ENCODE measurements at places on chromosomes 3 and 15.

DNA sequence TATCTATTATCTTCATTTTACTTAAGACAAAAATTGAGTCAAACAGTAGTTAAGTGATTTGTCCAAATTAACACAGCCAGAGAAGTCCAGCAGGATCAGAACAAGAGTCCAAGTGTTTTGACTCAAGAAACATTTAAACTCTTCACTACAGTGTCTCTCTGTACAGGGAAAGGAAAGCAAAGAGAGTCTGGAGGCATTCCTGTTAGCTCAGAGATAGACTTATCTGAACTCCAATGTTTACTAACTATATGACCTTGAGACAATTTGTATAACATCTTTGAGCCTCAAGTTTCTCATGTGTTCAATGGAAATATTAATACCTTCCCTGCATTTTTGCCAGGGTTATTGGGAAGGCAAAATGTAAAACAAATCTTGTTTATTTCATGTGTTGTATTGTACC, 849.1 kb downstream of the DIPK2A start:
- DNase-seq, result no peak

DNA sequence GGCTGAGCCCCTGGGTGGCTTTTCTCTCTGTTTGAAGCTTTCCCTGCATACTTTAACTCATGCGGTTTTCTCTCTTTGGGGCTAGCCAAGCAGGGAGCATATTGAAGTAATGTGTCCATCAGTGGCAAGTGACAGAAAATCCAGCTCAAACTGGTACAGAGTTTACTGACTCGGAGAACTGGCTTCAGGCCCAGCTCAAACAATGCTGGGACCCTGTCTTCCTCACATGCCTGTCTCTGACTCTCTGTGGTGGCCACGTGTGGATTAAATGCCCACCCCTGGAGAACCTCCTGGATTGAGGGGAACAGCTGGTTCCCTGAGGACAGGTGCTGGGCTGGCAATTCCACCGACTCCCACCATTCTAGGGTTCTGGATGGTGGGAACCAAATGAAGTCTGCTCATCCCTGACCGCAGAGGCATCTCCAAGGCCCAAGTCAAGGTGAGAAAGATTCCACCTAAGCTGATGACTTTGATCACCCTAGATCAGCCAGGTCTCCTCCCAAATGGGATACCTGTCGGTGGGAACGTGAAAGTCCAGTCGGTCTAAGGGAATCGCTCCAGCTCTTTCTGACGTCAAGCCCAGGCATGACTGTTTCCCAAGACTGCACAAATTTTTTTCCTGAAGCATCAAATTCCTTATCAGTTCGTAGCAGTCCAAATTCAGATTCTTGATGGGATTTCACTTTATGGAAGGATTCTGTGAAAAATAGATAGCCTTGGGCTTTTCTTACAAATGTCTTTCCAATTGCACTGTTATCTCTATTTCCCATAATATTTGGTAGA, 16.3 kb upstream of the HDAC11 start:
- no peak for DNase-seq

DNA sequence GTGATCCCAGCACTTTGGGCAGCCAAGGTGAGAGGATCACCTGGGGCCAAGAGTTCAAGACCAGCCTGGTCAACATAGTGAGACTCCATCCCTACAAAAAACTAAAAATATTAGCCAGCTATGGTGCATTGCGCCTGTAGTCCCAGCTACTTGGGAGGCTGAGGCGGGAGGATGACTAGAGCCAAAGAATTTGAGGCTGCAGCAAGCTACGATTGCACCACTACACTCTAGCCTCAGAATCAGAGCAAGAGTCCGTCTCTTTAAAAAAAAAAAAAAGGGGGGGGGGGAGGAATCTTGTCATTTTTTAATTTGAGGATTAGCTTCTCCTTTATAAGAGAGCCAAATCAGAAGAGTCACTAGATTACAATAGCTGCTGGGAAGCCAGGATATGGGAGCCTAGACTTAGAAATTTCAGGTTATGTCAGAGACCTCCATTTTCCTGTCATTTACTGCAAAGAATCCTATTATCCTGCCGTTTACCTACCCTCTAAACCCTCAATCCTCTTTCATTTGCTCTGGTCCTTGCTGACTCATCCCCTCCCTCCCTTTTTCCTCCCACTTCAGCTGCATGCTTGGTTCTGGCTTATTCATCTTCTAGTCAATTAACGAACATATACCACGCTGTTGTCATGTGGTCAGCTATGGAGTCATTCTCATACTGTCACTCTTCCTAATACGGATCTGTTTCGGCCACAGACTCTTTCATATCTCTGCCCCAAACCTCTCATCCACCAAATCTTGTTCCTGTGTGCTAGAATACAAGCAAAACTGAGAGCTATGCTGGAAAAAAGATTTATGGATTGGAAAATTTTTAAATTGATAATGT, 83.8 kb upstream of the PPIB start:
- DNase-seq, result peak; percentile 38

- no peak for DNase-seq
Measured at GRCh38 chr15:78047761-78048627, 29.5 kb downstream of the TBC1D2B start.

GRCh38 chr15:83206526-83207008, 1.1 kb downstream of the HDGFL3 start:
- no peak for DNase-seq

- peak; percentile 80 for DNase-seq
Measured at GRCh38 chr3:190862209-190863118, at the start of gene GMNC. GMNC (minus strand) TSS chr3:190862694; CDS start chr3:190862615, 79 bp downstream.

- no peak for DNase-seq
Measured at GRCh38 chr3:167198949-167199600, 181.0 kb downstream of the ZBBX start.

DNA sequence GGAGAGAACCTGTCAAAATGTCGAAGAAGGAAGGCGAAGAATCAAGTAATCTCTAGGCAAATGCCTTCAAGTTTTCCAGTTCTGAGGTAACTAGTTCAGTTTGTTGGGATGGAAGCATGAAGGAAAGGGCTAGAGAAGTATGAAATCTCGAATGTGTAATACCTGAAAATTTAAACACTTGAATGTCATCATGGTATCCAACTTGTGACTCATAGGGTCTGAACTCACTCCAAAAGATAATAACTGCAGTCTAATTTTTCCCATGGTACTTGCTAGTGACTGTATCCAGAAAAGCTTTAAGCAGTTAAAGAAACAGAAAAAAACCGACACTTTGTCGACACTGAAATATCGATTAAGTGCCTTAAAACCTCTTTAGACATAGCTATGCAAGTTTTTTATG, 102.9 kb upstream of the CHRM5 start:
- peak; percentile 25 for DNase-seq

DNA sequence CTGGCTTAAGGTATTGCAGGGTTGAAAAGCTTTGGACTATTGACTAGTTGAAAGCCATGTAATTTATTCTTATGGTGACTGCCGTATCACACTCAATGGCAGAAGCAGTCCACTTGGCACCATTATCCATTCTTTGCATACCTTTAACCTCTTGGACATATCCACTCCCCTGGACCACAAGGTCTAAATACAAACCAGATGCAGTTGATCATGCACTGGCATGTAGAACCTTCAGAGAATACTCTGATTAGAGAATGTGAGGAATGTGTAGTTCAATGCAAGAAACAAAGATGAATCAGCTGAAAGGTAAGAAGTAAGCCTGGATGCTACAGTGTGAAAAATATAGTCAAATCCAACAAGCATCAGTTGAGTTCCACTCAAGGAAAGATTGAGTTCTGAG, 93.1 kb downstream of the FRMD5 start:
- peak; percentile 44 for DNase-seq

DNA sequence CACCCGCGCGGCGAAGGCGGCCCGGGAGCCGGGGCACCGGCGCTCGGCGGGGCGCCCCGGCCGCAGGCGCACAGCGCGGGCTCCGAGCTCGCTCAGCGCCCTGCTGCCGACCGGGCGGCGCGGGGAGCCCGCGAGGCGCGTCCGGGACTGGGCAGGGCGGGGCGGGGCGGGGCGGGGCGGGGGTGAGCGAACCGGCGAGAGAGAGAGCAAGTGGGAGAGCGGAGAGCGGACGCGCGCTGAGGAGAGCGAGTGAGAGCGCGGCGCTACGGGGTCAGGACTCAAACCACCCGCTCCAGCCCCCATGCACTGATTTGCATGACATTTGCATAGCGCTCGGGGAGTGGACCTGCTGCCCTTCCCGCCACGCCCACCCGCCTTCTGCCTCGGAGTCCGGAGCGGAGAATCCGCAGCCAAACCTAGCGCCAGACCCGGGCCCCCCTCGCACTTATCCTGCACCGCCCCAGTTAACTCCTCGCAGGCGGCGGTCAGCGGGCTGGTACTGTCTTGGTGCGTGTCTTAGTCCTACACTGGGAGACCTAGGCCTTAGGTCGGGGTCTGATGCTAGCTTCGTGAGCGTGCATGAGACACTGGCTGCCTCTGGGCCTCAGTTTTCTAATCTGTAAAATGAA, at the start of gene MYLK:
TSS of gene MYLK (minus strand) at position 130 of the 629 bp plus-strand sequence. CDS start 90,491 bp downstream, outside the sequence.
- peak; percentile 94 for DNase-seq

DNA sequence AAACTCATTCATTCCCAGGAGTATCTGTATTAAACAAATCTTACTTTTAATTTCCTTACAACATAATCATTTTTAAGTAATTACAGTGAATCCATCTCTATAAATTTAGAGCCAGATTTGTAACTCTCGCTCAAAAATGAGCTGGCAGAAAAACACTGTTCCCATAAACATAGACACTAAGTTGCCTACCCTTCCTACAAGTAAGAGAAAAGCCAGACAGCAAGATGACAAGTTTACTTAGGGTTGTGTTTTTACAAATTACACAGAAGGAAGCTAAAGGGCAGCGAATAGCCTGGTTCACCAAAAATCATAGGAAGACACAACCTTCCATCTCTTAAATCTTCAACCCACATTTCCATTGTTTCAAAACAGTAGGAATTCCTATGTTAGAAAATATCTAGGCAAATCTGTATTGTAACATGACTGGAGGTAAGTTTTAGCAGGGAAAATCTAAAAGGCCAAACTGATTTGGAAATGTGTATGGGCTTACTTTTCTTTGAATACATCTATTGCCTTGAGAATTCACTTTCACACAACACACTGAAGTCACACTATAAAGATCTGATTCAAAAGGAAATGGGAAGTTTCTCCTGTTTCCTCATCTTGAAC, 21.7 kb downstream of the HERC1 start:
- DNase-seq, result no peak

- DNase-seq, result no peak
Measured at GRCh38 chr3:21620511-21621155, 130.4 kb downstream of the ZNF385D start.

GRCh38 chr15:53000409-53000808, 210.3 kb upstream of the ONECUT1 start:
- no peak for DNase-seq

- DNase-seq, result no peak
Measured at GRCh38 chr15:29308299-29308698, 38.7 kb upstream of the NSMCE3 start.

DNA sequence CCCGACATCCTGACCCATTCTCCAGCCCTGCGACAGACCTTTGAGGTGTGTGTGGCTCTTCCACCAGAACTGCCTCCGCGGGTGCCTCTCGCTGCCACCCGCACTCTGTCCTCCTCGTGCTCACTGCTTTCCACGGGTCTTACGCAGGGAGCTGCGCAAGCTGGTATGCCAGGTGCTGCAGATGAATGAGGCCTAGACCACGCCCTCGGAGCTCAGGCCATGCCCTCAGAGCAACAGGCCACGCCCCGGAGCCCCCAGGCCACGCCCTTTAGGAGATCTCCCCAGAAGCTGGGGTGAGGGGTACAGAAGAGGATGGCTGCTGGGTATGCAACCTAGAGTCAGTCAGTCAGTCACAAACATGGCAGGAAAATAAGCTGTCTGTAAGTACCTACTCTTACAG, 300.3 kb downstream of the GABRG3 start:
- DNase-seq, result no peak

DNA sequence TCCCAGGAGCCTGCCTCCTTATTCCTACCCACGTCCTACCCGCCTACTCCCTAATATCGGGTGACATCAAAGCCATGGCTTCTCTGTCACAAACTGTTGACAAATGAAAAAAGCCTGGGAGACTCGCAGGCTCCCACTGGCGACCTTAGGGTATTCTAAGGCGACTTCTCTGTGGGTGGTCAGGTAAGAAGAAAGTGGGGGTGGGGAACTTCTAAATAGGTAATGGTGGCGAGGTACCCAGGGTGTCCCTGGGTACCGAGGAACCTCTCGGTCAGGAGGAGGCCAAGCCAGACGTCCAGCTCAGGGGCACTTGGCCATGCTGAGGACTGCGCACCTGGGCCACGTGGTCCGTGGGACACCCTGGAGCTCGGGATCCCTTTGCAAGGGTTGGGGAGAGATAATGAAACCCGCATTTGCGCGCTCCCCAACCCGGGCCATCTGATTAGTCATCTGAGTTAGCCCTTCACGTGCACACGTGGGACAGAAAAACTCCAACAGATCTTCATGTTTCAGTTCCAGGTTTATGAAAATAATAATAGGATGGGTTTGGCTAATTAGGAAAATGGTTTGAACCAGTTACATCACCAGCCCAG, 78.2 kb downstream of the NR2F2 start:
- no peak for DNase-seq

DNA sequence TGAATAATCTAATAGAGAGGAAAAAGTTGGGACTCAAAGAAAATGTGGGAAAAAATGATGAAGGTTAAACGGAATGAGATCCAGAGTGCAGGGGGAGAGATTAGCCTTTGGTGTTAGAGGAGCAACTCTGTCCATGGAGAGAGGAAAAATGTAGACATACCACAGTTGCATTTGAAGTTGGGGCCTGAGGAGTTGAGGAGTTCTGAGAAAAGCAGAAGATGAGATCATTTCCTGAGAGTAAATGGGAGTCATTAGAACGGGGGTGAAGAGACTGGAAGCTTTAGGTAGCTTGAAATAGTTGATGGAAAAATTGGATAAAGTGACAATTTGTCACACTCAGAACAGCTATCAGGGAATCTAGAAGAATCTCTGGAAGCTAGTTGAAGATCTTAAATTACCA, 7.3 kb downstream of the CCR5AS start:
- no peak for DNase-seq

- peak; percentile 1 for DNase-seq
Measured at GRCh38 chr15:85795337-85796305, 896 bp upstream of the KLHL25 start.

- no peak for DNase-seq
Measured at GRCh38 chr15:95929232-95929846, 401.2 kb upstream of the NR2F2 start.

GRCh38 chr15:89118481-89118989, 30.3 kb downstream of the ABHD2 start:
- no peak for DNase-seq

- no peak for DNase-seq
Measured at GRCh38 chr3:68057637-68058320, 403.4 kb upstream of the SUCLG2 start.

DNA sequence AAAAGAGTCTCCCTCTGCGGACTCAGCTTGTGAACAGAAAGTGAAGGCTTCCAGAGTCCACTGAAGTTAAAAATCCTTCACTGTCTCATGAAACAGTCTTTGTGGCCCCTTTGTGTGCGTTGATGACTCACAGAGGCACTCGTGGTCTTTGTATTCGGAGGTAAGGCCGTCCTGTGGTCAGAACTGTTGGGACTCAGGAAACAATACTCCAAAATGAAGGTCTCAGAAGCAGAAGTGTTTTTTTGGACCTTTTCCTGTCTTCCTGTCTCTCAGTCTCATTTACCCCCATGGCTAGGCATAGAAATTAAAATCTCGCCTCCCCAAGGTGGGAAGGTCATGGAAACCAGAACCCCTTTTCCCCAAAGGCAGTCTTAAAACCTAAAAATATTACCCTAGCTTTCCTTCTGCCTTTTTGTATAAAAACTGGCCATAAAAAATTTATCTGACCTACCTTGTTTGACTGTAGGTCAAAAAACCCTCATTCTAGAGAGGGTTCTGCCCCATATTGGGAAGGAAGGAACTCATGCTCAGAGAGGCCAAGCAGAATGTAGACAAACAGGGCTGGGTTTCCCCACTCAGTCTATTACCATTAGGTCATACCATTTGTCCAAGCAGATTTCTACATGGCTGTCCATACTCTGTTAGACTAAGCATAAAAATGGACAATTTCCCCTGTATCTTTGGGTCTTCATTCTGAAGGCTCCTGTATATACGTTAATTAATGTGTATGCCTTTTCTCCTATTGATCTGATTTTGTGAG, 19.1 kb upstream of the EPB42 start:
- no peak for DNase-seq
